NCI-H2171 (cell line): ENCODE measurements at places on chromosomes 7 and 10.

GRCh38 chr7:148972375-148972774, 55.9 kb downstream of the PDIA4 start:
- DNase-seq = no peak

- no peak for DNase-seq
These were observed 48.1 kb upstream of the PTPN12 start for GRCh38 chr7:77488986-77489385.

DNA sequence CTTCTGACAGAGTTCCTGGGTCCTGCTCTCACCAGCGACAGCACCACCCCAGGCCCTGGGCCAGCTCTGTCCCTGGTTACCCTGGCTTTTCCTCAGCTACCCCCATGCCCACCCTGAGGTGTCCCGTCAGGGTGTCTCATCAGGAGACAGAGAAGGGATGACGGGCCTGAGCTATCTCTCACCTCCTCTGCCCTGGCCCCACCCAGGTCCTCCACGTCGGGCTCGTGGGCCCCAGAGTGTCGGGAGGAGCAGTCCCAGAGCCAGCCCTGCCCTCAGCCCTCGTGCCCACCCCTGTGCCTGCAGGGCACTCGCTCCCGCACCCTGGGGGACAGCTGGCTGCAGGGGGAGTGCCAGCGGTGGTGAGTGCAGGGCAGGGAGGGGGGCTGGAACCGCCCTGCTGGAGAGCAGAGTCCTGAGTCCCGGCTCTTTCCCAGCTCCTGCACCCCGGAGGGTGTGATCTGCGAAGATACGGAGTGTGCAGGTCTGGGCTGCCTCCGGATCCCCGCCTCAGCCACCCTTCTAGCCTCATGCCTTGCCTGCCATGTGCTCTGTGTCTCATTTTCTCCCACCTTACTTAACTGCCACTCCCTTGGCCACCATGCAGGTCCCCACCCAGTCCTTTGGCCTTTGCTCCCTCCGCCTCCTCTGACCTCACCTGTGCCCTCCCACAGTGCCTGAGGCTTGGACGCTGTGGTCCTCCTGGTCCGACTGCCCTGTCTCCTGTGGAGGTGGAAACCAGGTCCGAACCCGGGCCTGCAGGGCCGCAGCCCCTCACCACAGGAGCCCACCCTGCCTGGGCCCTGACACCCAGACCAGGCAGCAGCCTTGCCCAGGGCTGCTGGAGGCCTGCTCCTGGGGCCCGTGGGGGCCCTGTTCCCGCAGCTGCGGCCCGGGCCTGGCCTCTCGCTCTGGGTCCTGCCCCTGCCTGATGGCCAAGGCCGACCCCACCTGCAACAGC, 16.7 kb upstream of the ZNF862 start:
- no peak for DNase-seq

DNA sequence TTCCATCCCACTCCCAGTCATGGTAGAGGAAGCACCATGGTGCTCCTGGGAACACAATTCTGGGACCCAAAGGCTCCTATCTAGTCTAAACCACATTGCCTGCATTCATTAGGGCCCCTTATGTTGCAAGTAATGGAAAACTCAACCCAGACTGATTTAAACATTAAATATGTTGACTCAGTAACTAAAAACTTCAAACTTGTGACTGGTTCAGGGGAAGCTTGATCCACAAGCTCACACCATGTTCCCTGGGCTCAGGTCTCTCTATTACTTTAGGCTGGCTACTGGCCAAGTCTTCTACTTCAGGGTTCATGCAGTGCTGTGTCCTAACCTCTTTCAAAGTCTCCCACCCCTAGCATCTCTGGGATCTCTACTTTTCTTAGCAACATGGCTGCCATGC, 13.1 kb downstream of the WNT16 start:
- no peak for DNase-seq

DNA sequence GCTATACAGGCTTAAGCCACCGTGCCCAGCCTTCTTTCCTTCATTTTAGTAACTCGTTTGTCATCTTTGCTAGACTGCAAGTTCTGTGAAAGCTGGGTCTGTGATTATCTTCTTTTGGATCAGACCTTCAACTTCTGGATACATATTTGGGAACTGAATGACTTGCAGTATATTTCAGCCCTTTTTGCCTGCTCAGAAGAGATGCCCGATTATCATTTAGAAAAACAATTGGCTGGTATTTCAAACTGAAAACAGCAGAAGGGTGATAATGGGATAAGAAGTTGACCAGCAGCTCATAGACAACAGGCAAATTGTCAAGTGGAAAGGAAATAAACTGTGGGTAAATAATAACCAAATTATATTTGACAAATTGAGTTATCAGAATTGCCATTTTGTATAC, 14.6 kb downstream of the RSBN1L start:
- no peak for DNase-seq

DNA sequence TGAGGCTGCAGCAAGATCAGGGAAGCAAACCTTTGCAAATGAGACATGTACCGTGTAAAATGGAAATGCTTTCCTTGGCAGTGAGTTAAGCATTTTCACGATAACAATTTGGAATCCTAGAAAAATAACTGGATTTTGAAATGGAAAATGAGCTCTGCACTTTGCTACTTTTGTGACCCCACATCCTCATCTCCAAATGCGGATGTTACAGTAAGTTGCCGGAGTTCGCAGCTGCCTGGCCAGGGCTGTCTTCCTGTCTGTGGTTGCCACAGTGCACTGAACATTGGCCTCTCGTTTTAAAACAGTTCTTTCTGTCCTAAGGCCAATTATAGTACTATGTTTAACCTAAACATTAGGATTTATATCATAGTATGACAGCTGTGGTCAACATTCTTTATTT, 136.2 kb upstream of the FZD8 start:
- no peak for DNase-seq

DNA sequence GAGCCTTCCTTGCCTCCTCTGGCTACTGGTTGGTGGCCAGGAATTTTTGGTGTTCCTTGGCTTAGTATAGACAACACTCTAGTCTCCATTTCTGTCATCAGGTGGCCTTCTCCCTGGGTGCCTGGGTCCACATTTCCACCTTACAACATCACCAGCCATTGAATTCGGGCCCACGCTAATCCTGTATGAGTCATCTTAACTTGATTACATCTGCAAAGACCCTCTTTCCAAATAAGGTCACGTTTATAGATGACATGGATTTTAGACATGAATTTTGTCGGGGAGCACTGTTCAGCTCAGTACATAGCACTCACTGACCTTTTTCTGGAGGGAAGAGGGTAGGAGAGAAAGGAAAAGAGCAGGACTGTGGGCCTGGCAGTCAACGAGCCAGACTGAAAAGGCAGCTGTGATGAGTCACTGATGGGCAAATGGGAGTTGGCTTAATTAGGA, 39.4 kb downstream of the MMRN2 start:
- no peak for DNase-seq

GRCh38 chr10:50506861-50507573, 116.7 kb downstream of the SGMS1 start:
- no peak for DNase-seq

GRCh38 chr10:49596493-49596809, 13.7 kb upstream of the SLC18A3 start:
- DNase-seq = no peak

DNA sequence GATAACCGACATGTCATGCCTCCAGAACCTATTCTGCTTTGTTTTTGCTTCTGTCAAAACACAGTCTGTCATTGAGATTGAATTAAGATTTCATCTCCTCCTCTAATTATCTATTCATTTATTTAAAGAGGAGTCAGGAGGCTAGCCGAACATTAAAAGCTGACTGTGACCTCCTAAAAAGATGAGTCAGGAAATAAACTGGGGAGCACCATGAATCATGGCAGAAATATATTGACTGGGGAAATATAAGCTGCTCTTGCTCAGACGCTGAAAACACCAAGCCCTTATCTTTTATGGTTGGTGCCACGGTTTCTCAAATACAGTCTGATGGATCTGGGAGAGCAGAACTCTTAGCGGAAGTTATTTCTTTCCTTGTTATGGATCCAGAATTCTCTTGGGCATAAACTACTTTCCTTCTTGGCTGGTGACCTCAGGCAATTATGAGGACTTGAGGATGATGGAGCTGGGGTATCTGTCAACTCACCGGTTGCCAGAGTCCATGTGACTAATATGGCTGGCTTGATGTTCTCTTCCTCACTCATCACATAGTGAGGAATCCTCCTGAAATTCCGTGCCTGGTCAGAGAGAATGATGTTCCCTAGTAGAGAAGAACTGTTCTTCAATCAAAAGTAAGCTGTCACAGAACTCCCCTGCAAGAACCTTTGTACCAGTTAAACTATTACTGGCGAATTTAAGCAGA, 307.6 kb upstream of the PHYHIPL start:
- no peak for DNase-seq

GRCh38 chr10:30158325-30158960, 99.1 kb upstream of the JCAD start:
- no peak for DNase-seq

- DNase-seq = no peak
These were observed 5.7 kb downstream of the BLVRA start for GRCh38 chr7:43764039-43764761.

DNA sequence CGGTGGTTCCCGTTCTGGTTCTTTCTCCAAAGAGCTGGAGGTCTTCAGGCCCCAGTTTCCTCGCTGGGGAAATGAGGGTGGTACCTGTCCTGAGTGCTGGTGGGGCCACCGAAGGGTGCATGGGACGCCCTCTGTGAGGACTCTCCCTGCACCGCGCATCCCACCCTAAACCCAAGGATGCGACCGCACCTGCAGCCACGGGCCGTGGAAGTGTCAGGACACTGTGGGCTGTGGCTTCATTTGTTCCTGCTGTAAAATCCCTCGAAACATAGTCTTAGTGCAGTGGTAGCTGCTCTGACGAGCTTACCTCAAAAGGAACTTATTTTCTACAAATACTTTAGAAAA, 84.1 kb downstream of the NKX6-2 start:
- no peak for DNase-seq

DNA sequence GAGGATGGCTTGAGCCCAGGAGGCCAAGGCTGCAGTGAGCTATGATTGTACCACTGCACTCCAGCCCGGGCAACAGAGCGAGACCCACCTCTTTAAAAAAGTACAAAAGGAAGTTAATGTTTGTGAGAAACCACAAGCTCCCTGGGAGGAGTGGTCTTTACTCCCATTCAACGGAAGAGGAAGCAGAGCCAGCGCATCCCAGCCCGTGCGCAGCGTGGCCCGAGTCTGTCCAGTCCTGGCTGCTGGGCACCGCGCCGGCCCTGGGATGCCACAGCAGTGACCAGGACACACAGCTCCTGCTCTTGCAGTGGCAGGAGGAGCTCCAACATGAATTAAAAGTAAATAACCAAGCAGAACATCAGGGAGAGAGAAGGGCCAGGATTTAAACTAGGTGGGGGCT, 68.4 kb downstream of the ELFN1 start:
- DNase-seq = no peak

DNA sequence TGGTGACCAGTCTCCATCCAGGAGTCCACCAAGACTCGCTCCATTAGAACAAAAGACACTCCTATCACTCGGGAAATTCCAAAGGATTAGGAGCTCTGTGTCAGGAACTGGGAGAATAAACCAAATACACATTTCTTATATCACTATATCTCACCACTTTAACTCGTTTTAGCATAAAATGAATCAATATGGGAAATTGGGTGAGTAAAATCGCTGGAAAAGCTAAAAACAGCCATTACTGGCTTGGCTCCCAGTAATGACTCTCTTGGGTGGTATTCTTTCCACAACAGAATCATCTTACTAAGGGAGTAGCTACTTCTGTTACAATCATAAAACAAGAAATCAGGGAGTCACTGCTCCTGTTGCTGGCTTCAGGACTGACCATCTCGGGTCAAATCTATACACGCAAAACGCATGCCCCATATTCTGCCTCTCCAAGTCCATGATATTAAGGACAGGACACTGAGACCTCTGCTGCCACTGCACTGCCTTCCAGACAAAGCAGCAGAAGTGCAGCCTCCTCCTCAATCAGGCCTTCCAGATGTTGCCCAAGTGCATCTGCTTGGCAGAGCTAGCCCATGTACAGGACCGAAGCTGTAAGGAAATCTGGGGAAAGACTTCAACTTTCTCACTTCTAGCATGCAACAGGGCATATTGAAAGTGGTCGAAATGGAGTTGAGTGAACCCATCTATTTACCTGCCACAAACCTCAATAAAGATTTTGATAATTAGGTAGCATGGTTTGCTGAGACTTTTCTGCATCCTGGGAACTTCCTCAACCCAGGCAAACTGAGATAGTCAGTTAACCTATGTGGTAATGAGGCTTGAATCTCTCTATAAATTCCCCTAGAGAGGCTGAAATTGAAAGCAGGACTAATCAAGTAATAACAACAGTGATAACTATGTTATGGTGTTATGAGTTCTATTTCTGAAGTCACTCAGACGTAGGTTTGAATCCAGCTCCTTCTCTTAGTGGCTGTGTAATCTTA, 14.4 kb upstream of the PANK1 start:
- DNase-seq = no peak

- no peak for DNase-seq
These were observed 228.4 kb downstream of the ARHGAP12 start for GRCh38 chr10:31700181-31700611.

DNA sequence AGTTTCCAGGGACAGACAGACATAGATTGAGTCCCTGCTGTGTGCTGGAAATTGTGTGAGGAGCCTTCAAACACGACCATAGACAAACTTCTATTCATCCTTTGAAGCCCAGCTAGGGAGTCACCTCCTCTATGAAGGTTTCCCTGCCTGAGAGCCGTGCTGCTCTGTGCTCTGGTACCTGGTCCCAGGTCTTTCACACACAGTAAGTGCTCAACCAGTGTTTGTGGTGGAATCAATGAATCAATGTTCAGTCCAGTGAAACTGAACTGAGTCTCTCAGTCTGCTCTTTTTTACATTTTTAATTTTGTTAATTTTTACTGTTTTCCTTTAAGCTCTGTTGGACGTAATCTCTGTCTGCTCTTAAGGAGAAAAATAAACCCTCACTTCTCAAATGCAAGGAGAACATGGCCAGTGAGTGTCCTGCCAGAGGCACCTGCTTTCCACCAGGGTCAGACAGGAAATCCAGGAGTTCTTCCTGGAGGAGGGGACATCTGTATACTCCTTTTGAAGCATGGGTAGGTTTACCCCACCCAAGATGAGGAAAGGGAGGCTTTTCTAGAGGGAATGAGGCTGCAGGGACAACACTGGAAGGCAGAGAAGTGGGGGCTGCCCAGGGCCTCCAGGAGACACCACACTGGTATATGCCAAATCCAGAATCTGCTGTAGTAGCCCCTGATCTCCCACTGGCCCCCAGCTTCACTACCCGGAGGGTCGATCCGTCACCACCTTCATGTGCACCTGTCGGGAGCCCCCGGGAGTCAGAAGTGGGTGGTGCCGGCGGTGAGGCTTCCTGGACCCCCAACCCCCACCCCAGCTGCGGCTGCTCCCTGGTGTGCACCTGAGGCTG, 56.3 kb downstream of the MICALL2 start:
- DNase-seq = no peak

GRCh38 chr7:151232917-151233701, 826 bp downstream of the CHPF2 start:
- DNase-seq = no peak

- DNase-seq = no peak
These were observed 161.5 kb downstream of the DNAH11 start for GRCh38 chr7:21704359-21704758.

GRCh38 chr7:79909176-79909575, 225.5 kb upstream of the GNAI1 start:
- no peak for DNase-seq

- DNase-seq = no peak
These were observed 246.1 kb downstream of the LRMDA start for GRCh38 chr10:75677541-75677940.
